ENCODE measurements at places on chromosomes 12 and 14. TPM values are rescaled to one million over a fixed set of nuclear protein-coding genes. Genes with fewer than 3 reads are reported as not detected.

- no peak for DNase-seq
Measured at GRCh38 chr12:92506891-92507290, 195.9 kb upstream of the PLEKHG7 start.

DNA sequence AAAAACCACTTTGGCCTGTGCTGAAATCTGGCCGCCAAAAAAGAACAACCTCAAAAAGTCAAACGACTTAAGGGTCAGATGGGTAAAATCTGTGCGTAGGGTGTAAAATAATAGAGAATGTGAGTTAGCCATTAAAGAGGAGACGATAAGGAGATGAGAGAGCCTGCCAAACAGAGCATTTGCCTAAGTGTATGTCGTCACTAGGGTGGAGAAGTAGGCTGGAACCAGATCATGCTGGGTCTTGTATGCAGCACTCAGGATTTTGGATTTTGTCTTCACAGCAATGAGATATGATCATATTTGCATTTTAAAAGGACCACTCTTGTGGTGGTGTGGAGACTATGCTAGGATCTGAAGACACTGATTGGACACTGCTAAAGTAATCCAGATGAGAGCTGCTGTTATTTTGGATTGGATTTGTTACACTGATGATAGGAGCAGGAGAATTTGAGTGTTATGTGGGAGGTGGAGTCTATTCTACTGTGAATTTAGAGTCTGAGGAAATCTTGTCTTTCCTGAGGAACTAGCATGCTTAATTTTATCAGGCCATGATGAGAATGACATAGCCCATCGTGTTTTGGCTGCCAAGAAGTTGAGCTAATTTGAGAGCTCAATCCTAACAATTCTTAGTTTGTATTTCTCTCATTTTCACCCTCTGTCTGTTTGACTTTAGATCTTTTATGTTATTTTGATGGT lies 24.8 kb upstream of the DBX2 start:
- no peak for DNase-seq

DNA sequence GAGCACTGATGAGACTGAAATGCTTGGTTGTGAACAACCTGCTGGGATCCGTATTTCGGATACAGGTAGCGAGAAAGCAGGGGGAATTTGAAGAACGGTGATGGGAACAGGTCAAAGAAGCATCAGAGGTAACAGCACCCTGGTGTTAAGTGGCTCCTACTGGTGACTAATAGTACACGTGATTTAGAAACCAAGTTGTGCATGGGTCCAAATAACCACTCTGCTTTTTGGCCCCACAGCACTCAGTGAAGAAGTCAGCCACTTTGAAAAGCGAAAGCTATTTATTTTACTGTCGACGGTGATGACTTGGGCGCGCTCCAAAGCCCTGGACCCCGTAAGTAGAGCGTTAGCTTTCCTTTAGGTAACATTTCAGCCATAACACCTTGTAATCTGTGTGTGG lies 16.7 kb downstream of the AK7 start:
- DNase-seq: no peak

DNA sequence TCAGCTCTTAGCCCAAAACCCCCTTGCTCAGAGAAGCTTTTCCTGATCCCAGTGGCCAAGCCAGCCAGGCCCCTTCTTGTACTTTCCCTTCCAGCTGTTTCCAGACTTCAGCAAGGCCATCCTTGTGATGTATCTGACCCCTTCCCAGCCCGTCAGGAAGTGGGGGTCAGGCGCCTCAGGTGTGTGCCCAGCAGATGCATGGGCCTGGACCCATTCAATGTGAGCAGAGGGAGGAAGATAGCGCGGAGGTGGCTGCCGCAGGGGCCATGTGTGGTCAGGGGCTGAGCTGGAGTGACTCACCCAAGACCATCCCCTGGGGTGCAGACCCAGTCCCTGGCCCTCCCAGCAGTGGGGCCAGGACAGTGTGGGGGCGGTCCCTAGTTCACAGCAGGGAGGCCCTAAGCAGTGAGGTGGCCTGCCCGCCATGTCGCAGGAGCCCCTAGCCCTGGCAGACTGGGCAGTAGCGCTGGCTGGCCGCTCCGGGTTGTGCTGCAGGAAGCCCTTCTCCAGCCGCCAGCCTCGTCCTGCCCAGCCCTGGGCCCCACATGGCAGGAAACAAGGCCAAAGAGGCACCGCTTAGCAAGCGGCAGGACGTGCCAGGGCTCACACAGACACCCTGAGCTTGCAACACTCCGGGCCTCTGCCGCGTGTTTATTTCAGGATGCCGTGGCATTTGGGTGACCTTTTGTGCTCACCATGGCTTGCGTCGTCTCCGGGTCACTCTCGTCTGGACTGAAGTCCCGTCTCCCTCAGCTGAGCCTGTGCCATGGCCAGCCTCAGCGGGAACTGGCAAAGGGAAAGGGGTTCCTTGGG lies 12.0 kb downstream of the ADSS1 start:
- DNase-seq: no peak

DNA sequence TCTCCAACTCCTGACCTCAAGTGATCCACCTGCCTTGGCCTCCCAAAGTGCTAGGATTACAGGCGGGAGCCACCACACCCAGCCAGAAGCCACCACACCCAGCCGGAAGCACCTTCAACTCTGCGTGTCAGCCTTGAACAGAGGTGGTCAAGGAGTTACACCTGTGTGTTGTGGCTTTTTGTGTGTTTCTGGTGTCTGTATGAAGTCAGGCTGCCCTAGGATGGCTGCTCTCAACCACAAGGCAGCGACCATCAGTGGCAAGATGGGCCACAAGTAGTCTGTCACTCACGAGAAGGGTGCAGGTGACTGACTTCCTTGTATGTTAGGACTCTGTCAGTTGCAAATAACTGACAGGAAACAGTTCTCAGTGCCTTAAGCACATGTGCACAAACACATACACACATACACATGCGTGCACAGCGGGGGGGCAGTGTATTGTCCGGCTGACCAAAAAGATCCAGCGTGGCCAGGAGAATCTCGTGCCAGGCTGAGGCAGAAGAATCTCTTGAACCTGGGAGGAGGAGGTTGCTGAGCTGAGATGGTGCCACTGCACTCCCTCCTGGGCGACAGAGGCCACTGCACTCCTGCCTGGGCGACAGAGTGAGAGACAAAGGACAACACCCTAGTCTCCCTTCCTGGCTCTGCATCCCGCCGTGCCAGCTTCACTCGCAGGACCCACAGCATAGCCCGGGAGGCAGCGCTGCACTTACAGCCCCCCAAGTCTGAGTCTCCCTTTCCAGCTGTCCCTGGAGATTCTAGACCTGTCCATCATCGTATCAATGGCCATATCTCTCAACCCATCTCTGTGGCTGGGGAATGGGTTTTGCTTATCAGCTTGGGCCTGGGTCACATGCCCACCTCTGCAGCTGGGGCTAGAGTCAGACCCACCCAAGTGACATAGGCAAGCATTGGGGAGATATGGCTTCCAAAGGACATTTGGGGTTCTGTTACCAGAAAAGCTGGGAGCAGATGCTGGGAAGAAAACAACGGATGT lies 13.7 kb downstream of the P2RX4 start:
- peak; percentile 88 for DNase-seq

- no peak for DNase-seq
Measured at GRCh38 chr12:10851243-10851858, 2.1 kb upstream of the PRR4 start.

GRCh38 chr12:90905691-90906370 lies 49.1 kb downstream of the CCER1 start:
- DNase-seq: no peak

DNA sequence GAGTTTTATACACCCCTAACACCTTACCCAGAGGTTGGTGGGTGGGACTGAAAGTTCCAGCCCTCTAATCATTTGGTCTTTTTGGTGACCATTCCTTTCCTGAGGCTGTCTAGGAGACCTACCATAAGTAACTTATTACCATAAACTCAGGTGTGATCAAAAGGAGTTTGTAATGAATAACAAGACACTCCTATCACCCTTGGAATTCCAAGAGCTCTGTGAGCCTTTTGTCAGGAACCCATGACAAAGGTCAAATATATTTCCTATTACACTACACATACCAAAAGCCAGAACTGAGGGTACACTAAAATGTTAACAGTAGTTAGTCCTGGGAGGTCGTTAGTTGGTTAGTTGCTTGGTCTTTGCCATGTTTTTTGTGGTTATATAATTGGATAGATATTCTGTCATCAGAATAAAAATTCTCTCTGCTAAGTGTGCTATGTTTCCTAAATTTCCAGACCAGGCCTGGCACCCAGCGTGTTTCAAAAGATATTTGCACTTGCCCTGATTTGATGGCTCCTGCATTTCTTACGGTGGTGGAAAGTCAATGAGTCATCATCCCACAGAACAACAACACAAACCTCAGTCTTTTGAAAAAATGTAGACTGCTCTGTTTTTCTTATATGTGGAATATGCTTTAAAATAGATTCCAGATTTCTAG lies 27.0 kb upstream of the AKAP5 start:
- no peak for DNase-seq

- DNase-seq: no peak
Measured at GRCh38 chr12:47991106-47992061, 12.9 kb downstream of the COL2A1 start.

DNA sequence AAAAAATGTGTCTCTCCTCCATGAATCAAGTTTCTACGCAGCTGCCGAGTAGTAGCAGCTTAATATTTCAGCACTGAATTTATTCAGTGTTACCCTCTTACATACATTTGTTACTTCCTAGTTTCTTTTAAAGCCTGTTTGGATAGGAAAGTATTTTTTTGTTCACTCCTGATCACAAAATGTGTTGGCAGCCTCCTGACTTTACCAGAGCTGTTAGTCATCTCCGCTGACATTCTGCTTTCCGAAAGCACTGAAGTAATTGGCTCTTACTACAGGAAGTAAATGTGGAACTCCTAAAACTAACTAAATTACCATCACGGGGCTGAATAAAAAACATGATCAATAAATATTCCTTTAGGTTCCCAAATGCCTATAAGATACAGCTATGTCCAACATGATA lies 225.5 kb downstream of the EPS8 start:
- no peak for DNase-seq

DNA sequence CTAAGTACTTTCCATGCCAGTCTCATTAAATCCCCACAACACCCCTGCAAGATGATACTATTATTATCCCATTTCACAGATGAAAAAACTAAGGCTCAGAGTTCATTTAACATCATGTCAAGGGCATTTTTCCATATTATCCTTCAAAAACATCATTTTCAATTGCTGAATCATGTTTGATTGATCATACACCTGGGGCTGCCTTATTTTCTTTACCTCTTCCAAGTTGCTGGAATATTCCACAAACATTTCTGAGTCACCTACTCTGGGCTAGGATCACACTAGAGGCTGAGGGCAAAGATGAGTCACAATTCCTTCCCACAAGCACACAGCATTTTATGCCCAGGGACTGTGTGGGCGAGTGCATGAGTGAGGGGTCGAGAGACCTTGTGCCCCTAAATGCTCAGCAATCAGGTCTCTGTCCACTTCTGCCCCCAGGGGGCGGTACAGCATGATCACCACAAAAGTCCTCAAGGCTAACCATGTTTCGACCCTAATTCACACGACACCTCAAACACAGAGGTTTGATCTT lies 14.1 kb upstream of the TMEM119 start:
- DNase-seq: peak; percentile 93

DNA sequence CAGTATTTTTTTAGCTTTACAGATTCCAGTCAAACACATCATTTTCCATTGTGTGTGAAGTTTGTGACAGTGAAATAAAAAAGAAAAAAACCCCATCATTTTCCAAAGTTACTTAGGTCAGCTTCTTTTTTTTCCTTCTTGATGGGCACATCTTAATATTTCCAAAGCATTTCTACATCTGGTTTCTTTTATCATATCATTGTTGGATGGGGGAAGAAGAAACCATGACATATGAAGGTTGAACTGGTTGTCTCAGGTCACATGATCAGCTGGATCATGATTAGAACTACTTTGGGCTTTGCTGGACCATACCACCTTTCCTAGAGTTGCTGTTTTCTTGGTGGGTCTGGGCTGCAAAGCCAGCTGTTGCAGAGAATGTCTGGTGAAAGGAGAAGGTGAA lies 59.8 kb downstream of the FOS start:
- DNase-seq: no peak

DNA sequence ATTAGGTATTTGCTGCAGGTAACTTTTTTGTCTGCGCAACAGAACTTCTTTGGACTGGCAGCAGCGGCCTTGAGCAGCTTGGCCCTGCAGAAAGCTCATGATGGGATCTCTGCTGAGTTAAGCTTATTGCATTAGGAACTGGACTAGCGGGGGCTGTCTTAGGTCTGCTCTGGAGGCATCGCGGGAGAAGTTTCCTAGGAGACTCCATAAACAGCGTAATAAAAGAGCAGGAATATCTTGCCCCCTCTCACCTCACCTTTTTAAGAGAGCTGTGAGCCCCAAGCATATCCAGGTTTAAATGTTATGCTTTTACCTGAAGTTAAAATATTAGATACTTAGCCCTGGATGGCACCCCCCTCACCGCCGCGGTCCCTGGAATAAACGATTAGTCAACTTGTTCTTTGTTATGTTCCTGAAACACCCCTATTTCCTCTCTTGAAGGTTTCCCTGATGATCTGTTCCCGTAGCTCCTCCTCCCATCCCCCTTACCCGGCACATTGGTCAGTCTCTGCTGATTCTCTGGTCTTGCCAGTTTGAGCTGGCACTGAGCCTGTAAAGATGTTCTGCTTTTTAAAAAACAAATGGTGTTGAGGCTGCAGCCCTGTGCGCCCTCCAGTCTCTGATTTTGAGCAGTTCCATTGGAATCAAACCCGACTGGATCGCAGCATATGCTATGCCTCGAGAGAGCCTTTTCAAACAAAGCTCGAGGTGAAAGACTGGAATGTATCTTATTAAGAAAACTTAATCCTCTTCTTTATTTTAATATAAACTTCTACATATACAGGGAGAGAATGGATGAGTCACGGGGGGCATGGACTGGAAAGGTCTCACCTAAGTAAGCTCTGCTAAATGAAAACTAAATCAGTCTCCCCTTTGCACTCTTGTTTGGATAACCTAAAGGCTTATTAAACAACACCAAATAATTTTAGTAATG lies 1.9 kb downstream of the MLXIP start:
- peak; percentile 79 for DNase-seq

DNA sequence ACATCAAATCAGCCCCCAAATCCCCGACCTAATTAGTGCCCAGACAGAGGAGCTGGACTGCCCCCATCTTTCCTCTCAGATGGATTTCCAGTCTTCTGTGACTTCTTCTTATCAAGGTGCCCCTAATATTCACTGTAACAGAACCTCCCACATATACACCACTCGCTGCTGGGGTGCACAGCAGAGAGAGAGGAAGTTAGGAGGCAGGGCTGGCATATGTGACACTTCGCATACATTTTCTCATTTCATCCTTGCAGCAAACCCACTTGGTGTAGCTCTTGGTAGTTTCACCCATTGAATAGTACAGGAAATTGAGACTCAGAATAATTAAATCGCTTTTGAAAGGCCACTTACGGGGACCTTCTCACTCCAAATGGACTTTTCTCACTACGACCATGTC lies 56.5 kb upstream of the CCND2 start:
- DNase-seq: no peak

Gene POTEM
- not detected for total RNA-seq

Gene TTC6
- total RNA-seq: 8.6 TPM

Gene BMP4
- 20.1 TPM for total RNA-seq

Gene GLIPR1L1
- total RNA-seq: not detected

Gene TMEM52B
- total RNA-seq: not detected

Gene FAM181A
- total RNA-seq: not detected

Gene CPNE6
- not detected for total RNA-seq

Gene KRT85
- not detected for total RNA-seq

Gene ADCY4
- total RNA-seq: not detected

Gene TMEM229B
- 0.88 TPM for total RNA-seq

Gene TWF1
- total RNA-seq: 28.7 TPM

Gene CALM1
- 250 TPM for total RNA-seq

Gene DDHD1
- 22.0 TPM for total RNA-seq

Gene C12orf50
- total RNA-seq: 0.09 TPM

Gene ST8SIA1
- total RNA-seq: 12.3 TPM

All from endodermal cell (in vitro differentiated cells).